NCI-H1436 (cell line): ENCODE measurements at places on chromosomes 16 and 17.

DNA sequence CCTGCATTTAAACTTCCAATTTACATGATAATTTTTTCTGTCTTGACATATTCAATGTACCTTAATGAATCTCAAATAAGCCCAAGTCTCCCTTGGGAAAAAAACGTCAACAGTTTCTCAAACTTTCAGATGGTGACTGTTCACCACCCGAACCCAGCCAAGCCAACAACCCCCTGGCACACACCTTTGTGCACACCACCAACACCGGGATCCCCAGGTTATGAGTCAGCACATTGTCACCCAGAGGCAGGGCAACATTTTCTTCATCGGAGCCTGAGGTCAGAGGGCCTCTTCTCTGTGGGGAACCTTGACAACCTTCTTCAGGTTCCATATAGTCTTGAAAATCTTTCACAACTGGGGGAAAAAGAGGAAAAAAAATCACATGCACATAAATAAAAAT is 15.5 kb downstream of the DYNC1LI2 start:
- DNase-seq: no peak

DNA sequence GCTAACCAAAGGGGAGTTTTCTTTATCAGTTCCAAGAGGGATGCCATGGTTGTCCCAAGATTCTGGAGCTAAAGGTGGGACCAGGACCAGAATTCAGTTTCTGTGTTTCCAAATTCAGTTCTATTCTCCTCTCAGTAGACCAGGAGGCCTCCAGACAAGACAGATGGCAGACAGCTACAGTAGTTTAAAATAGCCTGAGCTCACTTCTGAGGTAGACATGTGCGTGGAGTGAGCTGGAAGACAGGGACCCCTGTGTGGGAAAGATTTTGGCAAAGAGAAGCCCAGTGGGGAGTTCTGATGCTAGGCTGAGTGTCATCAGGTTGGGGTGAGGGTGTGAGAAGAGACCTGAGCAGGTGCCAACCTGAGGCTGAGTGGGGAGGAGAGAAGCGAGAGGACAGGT is 95.4 kb downstream of the PRKCB start:
- DNase-seq: no peak

- no peak for DNase-seq
These were observed 2.9 kb upstream of the RNF213 start for GRCh38 chr17:80257716-80258213.

- no peak for DNase-seq
These were observed 642 bp downstream of the ZNF205 start for GRCh38 chr16:3112881-3113574.
